ENCODE measurements at places on chromosomes 2 and 18. TPM values are rescaled to one million over a fixed set of nuclear protein-coding genes. Genes with fewer than 3 reads are reported as not detected.

- peak; percentile 34 for DNase-seq
Measured at GRCh38 chr2:168687314-168687713, 115.1 kb upstream of the NOSTRIN start.

- no peak for DNase-seq
Measured at GRCh38 chr2:105804266-105804665, 59.6 kb downstream of the NCK2 start.

DNA sequence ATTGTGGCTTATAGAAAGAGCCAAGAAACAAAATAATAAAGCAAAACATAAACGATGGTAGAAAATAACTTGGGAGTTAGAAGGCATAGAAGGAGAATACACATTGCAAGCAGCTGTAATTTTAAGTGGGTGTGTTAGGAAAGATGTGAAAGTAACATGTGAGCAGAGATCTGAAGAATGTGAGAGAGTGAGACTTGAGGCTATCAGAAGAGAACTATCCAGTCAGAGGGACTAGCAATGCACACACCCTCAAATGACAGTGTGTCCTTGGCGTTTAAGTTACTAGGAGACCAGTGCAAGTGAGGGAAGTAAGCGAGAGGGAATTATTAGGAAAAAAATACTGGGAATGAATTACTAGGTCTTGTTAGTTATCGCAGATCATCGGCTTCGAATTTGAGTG lies 304.9 kb downstream of the DSEL start:
- DNase-seq: no peak

DNA sequence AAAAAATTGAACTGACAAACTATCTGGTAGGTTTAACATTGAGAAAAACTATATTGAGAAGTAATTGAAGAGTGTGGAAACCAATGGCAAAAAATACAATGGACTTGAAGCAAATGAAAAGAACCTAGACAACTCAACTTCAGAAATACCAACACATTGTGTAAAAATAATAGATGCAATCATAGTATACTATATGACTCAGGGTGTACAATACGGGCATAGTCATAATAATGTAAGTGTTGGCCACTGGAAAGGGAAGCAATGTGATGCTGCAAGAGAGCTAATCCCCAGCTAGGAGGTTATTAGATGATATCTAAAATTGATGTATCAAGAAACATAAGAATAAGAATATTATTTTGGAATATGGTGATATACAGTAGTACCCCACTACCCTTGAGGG lies 45.3 kb downstream of the SMAD7 start:
- DNase-seq: peak; percentile 34

DNA sequence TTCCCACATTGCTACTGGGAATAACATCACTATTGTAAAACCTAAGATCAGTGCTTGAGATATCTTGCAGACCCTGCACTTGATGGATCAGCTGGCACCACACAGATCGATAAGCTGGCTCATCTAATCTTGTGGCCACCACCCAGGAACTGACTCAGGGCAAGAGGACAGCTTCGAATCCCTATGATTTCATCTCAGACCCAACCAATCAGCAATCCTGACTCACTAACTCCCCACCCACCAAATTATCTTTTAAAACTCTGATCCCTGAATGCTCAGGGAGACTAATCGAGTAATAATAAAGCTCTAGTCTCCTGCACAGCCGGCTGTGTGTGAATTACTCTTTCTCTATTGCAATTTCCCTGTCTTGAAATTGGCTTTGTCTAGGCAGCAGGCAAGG lies 11.3 kb upstream of the TEX44 start:
- no peak for DNase-seq

DNA sequence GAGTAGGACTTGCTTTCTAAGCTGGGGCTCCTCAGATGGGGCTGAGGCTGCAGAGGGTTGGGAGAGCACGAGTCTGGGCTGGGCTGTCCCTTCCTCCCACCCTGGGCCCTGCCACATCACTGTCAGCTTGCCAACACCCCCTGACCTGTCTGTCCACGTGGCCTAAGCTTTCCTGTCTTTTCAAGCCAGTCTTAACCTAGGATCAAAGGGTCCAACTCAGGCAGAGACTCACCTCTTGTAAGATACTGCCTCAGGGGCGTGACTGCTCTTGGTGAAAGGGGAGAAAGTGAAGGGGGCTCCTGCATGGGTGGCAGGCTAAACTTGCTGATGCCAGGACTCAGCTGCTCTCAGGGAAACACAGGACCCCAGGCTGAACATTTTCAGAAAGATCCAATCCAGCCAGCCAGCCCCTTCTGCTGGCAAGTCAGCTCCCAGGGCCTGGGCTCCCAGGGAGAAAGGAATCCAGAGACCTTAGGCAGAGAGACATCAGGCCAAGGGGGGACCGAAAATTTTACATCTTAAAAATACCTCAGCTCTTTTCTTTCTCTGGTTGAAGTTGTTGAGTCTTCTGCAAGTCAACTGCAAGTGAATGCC lies 144.2 kb upstream of the ID2 start:
- no peak for DNase-seq

DNA sequence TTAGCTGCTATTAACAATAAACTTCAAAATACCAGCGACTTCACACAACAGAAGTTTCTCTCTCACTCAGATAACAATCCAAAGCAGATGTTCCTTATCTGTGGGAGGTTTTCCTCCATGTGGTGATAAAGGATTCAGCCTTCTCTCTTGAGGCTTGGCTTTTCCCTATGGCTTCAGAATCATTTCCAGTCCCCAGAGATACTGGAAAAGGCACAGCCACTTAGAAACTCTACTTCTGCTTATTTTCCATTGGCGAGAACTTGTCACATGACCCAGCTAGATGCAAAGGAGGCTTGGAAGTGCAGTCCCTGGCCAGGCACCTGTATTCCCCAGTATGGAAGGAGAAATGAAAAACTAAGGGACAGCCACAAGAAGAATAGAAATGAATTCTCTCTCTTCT lies 344.8 kb downstream of the MTX2 start:
- DNase-seq: no peak

GRCh38 chr18:77067291-77068061 lies 65.1 kb downstream of the MBP start:
- peak; percentile 88 for DNase-seq

- peak; percentile 43 for DNase-seq
Measured at GRCh38 chr18:46502444-46502843, 154.6 kb downstream of the LOXHD1 start.

The RFTN2 gene
- not detected for total RNA-seq

Measured in MCF 10A (cell line).